ENCODE measurements at places on chromosomes 7 and 10.

DNA sequence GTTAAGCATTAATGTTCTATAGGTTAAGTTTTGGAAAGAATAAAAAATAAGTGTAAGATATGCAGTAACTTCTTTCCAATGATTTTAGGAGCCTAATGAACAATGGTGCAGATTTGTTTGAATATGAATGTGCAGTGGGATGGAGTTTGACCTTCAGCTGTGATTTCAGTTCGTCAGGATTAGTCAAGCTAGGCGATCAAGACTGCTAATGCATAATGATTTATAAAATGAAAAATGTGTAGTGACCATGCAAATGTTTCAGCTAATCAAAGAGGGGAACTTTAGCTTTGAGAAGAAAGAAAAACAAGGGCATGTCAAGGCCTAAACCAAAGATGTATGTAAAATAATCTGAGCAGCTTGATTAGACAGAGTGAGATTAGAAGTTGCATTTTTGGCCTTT, 208.5 kb downstream of the FOXP2 start:
- DNase-seq: no peak

- DNase-seq: no peak
These were observed 57.4 kb downstream of the TEX36 start for GRCh38 chr10:125625586-125625985.

DNA sequence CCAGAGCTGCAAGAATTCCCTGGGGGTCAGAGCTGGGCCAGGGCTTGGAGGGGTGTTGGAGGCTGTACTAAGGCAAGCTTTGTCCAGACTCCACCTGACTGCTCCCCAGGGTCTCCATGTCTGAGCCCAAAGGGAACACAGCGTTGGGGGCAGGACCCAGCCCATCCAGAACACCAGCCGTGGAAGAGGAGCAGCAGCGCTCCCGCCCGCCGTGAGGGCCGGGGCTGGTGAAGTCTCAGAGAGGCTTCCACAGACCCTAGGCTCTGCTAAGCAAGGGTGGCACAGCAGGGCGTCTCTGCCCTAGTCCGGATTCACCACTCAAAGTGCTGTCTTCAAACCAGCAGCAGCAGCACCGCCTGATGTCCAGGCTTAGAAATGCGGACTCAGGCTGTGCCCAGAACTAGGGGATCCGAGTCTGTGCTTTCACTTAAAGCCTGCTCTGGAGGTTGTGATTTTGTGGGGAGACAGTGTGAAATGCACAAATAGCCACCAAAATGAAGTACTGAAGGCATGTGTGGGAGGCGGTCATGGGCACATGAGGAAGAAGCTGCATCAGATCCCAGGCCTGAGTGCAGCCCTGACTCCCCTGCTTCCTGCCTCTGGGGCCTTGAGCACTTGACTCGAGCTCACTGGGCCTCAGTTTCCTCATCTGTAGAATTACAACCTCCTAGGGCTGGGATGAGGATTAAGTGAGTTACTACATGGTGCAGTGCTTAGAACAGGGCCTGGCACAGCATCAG, 16.6 kb upstream of the AQP1 start:
- DNase-seq: peak; percentile 32

DNA sequence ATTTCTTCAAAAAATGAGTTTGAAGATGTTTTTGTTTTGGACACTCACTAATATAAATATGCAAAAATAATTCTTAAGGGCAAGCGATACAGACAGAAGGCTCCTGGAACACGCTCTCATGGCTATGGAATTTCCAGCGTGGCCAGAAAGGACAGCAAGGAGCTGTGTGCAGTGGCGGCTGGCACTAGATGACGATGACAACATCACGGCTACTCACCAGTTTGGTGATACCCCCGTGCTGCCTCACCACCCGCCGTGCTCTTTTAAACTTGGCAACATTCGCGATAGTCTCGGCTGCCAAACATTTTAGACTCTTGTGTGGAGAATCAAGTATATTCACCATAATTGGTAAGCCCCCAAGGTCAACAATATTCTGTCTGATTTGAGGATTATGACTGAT, 54.9 kb downstream of the ODAD2 start:
- DNase-seq: no peak

DNA sequence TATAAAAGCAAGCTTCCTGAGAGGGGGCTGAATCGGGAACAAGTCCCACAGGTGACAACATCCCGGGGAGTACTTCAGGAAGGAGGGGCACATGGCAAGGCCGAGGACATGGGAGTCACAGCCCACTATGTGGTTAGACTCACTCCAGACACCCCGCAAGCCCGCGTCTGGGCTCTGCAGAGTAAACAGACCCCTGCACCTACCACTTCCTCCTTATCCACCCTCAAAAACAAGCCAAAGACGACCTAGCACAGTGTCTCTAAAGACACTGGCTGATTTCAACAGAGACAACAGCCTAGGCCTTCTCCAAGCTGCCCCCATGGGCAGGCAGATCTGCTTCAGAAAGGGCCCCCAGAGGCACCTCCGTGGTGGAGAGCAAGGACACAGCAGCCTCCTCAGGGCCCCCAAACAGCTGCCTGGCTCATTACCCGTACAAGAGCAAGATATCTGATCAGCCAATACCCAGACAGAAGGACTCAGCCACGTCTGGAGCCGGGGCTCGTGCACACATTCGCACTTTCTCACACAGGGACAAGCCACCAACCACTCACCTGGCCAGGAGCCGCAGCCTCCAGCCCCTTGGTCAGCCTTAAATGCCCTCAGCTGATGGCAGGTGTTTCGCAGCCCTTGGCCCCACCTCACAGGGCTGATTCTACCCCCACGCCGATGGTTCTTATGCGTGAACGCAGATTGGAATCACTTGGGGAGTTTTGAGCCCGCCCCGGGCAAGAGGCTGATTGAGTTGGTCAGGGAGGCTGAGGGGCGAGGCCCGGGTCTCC, 10.7 kb upstream of the KPNA7 start:
- no peak for DNase-seq

DNA sequence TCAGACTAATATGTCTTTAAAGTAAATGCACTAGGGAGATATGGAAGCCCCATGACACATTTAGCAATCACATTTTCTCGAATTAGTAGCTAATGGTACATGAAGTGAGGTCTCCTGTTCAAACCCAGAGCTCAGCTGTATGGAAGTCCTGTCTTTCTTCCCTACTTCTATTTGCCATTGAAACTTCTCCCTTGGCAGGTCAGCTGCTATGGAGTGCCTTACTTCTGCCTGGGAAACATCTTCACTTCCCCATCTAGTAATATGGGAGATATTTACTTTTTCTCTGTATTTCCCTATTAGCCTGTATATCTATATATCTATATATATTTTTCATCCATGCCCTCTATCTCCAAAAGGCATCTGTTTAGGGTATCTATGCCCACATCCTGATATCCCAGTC, 225.3 kb upstream of the INHBA start:
- no peak for DNase-seq

DNA sequence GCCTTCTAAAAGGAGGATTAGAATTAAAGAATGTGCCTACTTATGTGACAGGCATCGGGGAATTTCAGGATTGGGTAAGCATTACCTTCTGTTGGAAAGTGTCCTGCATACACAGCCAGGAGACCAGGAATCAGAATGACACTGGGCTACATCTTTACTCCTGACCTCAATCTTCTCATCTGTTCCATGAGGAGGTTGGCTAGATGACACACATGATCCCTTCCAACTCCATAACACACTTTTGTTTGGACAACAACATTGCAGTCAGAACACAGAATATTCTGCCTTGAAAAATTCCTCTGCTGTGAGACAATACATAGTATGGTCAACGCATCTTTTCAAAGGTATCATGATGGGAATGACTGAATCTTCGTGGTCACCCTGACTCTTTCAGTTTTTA, 1281.2 kb upstream of the SORCS1 start:
- no peak for DNase-seq

- no peak for DNase-seq
These were observed 11.2 kb downstream of the SLC13A4 start for GRCh38 chr7:135716677-135717238.

DNA sequence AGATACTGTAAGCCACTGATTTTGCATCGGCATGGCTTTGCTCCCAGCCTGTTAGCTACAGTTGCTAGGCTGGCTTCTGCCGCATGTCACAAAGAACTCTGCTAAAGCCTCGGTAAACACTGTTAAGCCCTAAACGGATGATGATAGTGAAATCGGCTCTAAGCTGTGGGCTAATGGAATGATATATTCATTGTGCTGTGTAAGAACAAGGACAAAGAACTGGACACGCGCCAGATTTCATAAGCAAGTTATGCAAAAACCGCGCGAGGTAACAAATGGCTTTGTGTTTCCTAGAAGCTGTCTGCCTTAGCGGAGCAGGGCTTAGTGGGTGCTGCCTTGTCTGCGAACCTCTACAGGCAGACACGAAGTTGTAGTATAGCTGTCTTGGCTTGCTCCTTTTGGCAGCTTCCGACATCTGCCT, 331.3 kb upstream of the COBL start:
- DNase-seq: peak; percentile 97

GRCh38 chr7:128836729-128837348, 6.6 kb downstream of the FLNC start:
- DNase-seq: no peak

DNA sequence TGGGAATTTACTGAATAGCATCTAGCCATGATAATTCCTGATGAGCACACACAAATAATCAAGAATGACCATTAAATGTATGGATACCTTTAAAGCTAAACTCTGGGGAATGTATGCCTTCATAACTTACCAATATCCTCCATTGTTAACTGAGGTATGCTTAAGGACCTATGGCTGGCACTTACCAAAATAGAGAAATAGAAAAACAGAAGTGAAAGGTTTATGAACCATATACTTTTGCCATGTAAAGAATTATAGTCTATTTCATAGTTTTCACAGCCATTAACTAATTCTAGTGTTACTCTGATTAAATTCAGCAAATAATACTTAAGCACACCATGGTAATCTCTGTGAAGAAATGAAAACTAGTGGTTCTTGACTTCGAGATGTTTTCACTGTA, 1360.6 kb upstream of the LRRTM3 start:
- no peak for DNase-seq

GRCh38 chr7:141227454-141227853, 153.6 kb downstream of the TMEM178B start:
- no peak for DNase-seq

DNA sequence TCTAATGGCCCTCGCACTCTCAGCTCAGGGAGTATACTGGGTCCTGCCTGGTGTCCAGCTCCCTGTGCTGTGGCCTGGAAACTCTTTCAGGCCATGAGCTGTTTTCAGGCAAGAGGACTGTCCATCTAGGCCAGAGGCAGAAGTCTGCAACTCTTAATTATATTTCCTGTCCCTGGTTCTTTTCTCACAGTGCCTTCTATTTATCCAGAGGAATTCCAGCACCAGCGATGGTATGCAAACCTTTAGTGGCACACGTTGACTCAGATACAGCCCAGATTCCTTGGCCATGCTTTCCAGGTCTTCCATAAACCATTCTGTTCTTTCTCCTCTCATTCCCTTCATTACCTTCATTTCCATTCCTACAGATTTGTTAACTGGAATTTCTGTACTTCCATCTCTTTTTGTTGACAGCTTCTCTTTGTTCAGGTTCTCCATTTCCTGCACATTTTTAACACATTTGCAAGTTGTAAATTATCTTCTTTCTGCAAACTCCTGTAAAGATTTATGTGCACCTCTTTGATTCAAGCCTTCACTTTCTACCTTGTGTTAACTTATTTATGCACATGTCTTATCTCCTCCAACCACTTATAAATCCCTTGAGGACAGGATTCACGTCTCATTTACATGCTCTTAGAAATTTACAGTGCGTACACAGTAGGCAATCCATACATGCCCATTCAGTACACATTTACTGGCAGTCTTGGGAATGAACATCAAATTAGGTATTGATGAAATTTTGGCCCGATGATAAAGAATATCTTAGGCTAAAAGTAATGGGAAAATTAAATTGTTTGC, 172.1 kb downstream of the CELF2 start:
- DNase-seq: no peak

GRCh38 chr10:133262696-133263095, 14.0 kb downstream of the ADAM8 start:
- no peak for DNase-seq

DNA sequence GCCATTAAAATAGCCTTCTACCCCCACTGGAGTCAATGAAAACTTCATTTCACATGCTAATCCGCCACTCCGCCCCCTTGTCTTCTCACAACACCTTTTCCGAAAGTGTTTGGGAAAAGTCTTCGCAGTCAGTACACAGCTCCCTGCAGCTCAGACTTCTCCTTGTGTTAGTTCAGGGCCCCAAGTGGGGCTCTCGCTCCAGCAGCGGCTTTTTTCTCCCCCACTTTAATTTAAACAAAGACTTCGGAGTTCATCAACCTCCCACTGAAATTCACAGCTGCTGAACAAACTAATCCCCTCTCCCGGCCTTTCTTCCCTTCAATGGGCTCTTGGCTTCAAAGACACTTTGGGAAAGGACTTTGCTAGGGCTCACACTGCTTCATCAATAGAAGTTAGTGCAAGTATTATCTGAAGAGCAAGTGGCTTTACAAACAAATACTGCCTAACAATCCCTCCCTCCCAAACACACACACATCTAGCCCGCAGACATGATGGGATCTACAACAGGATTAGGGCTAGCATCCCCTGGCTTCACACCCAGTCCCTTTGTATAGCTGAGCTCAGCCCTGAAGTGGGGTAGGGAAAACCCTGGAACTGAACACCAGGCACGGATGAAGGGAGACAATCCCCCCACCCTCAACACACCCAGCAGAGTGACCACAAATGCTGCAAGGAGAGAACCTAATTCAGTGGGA, 23.1 kb downstream of the WNT8B start:
- DNase-seq: no peak

DNA sequence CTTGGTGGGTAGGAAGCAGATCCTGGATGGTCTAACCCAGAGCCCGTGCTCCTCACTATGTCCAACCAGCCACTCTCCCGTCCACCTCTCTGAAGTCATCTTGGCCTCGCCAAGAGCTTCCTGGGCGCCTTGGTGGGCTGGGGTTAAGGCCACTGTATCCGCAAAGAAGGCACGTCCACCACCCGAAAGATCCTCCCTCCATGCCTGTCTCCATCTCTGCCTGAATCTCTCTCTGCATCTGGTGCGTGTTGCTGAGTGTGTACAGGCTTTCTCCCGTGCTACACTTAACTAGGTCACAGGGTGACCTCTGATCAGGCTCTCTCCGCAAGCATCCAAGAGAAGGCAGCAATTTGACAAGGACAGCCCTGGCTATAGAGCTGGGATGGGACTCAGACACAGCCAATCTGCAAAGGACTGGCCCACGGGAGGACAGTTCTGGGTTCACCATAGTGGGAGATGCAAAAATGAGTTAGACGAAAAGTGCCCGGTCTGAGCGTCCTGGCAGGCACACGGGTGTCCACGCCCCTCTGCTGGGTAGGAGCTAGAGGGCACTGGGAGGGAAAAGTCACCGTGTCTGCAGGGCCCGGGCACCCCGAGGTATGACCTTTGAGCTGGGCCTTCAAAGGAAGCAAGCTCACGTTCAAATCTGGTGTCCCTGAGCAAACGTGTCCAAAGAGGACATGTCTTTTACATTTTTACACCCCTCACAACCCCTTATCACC, 9.4 kb upstream of the RFC2 start:
- no peak for DNase-seq

- DNase-seq: peak; percentile 32
These were observed 456 bp upstream of the ACHE start for GRCh38 chr7:100895956-100896731.

- DNase-seq: no peak
These were observed 4.1 kb upstream of the CDK14 start for GRCh38 chr7:90592033-90592432.

- DNase-seq: no peak
These were observed 101.4 kb upstream of the GLI3 start for GRCh38 chr7:42338231-42338915.

Measured in HT-29 (cell line).